ENCODE measurements at places on chromosomes 2 and 18.

GRCh38 chr2:715038-715437 lies 37.8 kb upstream of the TMEM18 start:
- no peak for DNase-seq

DNA sequence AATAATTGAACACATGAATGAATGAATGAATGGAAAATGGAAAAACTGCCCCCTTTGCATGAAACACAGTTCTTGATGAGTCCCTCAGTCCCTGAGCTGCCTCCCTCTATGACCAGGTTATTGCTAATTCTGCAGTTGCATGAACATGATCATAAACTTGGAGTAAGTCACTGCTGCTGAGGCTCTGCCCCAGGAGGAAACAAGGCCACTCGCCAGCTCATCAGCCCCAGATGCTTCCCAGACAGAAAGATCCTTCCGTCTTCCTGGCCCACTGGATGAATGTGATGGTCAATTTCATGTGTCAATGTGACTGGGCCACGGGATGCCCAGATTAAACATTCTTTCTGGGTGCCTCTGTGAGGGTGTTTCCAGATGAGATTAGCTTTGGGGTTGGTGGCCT lies 16.4 kb downstream of the GPR45 start:
- no peak for DNase-seq

GRCh38 chr18:50273203-50274043 lies 7.1 kb upstream of the CFAP53 start:
- no peak for DNase-seq

GRCh38 chr2:26535663-26536275 lies 57.8 kb upstream of the OTOF start:
- DNase-seq, result no peak

GRCh38 chr2:71190656-71191569 lies 36.0 kb downstream of the PAIP2B start:
- DNase-seq, result no peak

DNA sequence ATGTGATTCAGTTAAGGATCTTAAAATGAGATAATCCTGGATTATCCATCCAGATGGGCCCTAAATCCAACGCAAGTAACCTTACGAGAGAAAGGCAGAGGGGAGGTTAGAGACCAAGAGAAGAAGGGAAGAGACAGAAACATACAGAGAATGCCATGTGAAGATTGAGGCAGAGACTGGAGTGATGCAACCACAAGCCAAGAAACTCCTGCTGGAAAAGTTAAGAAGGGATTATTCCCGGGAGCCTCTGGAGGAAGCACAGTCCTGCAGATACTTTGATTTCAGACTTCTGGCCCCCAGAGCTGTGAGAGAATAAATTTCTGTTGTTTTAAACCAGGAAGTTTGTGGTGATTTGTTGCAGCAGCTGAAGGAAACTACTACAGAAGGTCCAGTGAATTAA lies 992.7 kb downstream of the BCL11A start:
- no peak for DNase-seq

- DNase-seq, result no peak
These were observed 211.5 kb downstream of the RAD51AP2 start for GRCh38 chr2:17306706-17307105.

GRCh38 chr2:129923265-129924091 lies 56.0 kb upstream of the RAB6C start:
- peak; percentile 8 for DNase-seq

DNA sequence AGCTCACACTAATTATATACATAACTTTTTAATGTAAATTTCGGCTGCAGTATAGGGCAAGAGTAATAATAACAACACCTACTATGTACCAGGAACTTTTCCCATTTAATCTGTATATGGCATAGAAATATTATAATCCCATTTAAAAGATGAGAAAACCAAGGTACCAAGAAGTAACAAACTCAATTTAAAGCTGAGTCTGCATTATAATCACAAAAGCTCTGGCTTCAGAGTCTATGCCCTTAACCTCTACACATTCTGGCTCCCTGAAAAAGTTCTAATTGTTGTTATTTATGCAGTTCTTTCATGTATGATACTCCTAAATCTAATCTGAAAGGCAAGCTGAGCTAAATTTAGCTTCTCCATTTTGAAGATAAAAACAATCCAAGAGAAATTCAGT lies 1675.1 kb upstream of the NXPH2 start:
- no peak for DNase-seq

GRCh38 chr2:232482301-232483238 lies 5.1 kb downstream of the ECEL1 start:
- no peak for DNase-seq

DNA sequence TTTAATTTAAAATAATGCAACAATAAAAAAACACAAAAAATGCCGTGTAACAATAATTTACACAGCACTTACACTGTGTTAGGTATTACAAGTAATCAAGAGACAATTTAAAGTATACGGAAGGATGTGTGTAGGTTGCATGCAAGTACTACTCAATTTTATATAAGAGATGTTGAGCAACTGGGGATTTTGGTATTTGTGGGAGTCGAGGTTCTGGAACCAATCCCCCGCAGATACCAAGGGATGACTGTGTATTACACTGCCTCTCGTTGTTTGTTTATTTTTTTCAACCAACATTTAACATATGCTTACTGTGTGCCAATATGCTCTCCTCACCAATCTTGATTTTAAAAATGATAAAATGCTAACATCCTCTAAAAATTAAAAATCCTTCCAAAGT lies 24.8 kb downstream of the MAP3K2 start:
- no peak for DNase-seq

GRCh38 chr18:37321582-37322491 lies 243.8 kb downstream of the CELF4 start:
- DNase-seq, result no peak

- DNase-seq, result no peak
These were observed 251.4 kb downstream of the KLHL29 start for GRCh38 chr2:23636426-23636825.

DNA sequence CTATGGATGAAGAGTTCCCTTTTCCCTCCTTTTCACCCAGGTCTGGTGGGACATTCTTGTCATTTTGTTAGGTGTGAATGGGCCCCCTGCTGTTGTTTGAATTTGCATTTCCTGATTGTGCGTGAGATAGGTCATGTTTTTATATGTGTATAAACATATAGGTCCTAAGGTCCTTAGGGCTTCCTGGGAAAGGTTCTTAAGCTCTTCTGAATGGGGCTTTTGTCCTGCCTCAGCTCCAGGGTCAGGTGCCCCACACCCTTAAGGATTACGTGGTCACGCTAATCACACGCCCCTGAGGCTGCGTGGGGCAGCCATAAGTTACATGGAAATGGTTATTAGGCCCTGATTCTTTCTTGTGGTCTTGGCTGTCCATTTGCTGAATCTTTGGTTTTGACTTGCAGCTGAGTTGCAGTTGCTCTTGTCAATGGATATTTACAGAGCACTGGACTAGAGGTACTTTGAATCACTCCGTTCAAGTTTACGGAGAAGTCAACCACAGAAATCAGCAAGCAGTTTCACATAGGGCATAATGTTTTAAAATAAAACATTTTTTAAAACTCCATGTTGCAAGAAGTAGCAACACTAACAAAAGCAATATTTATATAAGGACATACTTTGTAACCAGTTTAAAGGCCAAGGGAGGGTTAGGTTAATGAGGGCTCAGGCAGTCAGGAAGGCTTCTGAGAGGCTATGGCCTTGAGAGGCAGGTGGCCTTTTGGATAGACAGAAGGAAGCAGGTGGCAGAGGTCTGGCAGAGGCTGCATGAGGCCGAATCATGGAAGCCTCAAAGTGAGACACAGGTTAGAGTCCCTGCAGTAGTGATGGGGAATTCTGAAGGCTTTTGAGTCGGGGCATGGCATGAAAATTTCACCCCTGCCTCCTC lies 24.2 kb downstream of the LIPG start:
- no peak for DNase-seq

DNA sequence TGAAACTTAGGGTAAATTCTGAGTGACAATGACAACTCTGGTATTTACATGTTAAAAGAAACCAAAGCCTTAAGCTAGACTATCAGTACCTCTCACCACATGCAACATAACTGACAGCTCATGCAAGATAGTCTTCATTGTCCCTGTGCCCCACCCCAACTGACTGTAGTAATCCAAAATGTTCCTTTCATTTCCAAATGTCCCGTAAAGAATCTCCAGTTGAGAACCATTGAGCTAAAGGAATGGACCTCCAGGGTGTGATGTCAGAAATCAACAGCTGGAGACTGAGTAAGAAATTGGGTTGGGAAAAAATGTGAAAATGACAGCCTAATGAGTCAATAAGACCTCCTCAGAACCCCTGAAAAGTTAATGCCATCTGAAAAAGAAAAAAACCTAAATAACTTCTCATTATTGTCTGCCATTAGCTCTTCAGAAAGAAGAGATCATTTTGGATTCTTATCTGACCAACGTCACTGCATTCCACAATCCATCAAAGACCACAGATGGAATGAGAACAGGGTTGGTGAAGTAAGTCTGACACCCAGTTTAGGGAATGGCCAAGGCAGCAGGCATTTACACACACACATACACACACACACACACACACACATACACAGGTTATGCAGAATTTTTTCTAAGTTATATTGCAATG lies 51.7 kb upstream of the ACVR2A start:
- no peak for DNase-seq

DNA sequence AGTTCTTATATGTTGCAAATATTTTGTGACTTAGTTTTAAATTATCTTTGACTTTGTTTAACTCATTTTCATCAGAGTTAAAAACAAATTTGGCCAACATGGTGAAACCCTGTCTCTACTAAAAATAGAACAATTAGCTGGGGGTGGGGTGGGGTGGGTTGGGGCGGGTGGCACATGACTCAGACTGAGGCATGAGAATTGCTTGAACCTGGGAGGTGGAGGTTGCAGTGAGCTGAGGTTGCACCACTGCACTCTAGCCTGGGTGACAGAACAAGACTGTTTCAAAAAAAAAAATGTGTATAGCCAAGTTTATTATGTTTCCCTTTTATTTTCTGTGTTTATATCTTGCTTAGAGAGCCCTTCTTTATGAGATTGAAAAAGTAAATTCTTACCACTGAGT lies 14.2 kb upstream of the LIPG start:
- no peak for DNase-seq

GRCh38 chr2:235665661-235666212 lies 171.9 kb downstream of the AGAP1 start:
- no peak for DNase-seq

- no peak for DNase-seq
These were observed 465.6 kb upstream of the TRIB2 start for GRCh38 chr2:12251121-12251520.

- no peak for DNase-seq
These were observed 35.4 kb upstream of the ARMC9 start for GRCh38 chr2:231163011-231163410.

DNA sequence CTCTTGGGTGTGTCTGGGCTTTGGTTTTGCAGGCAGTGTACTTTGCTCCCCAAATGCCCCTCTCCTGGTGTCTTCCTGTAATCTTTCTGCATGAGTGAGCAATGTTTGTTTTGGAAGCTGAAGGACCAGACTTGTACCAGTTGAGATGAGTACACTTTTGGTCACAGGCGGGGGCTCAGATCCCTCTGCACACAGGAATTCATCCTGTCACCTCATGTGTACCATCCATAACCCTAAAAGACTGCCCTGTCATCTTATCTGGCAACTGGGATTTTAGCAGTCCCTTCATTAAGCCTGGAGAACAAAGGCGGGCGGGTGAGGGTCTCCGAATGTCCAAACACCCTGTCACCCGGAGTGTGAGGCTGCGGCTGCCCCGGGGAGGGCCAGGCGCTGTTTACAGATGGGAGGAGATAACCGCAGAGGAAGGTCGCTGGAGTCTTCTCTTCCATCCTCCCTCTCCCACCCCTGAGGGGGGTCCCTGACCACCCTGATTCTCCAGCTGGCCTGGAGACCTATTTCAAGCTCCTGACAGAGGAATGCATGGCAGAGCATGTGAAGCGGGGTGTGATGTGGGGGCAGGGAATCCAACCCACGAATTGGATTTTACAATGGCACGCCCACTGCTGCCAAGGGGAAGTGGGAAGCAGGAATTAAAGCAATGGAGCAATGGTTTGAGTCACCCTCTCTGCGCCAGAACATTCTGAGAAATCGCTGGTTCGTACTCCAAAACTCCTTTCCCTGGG lies 158.2 kb upstream of the MYCN start:
- DNase-seq, result no peak

GRCh38 chr18:21300908-21301200 lies 58.8 kb downstream of the GREB1L start:
- no peak for DNase-seq
